HFFc6 (cell line): ENCODE measurements at places on chromosomes 6 and 20. TPM values are rescaled to one million over a fixed set of nuclear protein-coding genes. Genes with fewer than 3 reads are reported as not detected.

DNA sequence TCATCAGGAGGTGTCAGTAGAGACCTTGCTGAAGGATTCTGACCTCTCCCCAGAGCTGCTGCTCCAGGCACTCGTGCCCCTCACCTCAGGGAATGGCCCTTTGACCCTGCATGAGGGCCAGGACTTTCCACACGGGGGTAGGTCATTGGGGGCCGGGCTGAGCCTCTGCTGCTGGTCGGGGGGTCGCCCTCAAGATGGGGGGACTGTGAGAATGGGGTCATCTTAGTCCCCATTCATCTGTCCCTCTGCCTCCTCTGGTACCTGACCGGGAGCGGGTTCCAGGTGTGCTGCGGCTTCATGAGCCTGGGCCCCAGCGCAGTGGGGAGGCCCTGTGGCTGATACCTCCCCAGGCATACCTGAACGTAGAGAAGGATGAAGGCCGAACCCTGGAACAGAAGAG is 15.8 kb downstream of the DNPH1 start:
- H3K4me3 ChIP-seq: no peak overlapping the region
- H3K27ac ChIP-seq: no peak overlapping the region
- H3K27me3 ChIP-seq: no peaks in the 10 kb centered on the region; the same call in 1 of the 2 replicates
- peaks cover 6% of the 10 kb centered on the region for H3K36me3 ChIP-seq
- no peak for DNase-seq
- peaks cover 6% of the 10 kb centered on the region for H3K4me1 ChIP-seq

GRCh38 chr6:168190014-168190405 is 111.0 kb upstream of the FRMD1 start:
- no peaks in the 10 kb centered on the region for H3K4me1 ChIP-seq
- no peak for DNase-seq
- peaks cover 7% of the 10 kb centered on the region; the same call in 1 of the 2 replicates for H3K27me3 ChIP-seq
- H3K27ac ChIP-seq: no peak overlapping the region
- H3K4me3 ChIP-seq: no peak overlapping the region

- no peak overlapping the region for H3K27ac ChIP-seq
- no peak for DNase-seq
- no peaks in the 10 kb centered on the region for H3K4me1 ChIP-seq
- no peaks in the 10 kb centered on the region for H3K36me3 ChIP-seq
- H3K27me3 ChIP-seq: peaks cover 14% of the 10 kb centered on the region
These were observed 78.0 kb upstream of the ELOVL5 start for GRCh38 chr6:53426667-53427270.

DNA sequence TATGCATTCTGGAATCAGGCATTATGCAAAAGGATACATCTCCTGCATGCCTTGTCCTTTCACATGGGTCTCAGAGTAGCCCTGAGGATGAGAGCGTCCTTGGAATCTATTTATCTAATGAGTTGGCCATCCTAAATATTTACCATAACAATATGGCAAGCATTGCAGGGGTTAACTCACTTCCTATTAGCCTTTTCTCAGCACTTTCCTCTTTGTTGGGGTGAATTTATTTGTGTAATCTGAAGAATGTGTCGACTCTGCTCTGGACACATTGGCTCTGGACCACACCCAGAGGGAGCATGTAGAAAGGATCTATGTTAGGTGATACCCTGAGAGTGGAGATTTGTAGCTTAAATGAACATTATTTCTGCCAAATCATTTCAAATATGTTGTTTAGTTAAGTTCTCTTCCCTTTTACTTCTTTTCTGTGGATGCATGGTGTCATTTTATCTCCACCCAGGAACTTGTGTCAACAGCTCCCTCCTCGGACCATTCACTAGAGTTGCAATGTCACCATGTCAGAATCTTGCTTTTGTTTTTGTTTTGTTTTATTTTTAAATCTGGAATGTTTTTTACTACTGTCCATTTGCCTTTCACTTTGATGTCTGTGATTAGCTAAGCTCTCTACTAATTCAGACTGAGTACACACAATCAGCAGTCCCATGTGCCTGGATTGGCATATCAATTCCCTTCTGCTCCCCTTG is 757.0 kb upstream of the MMS22L start:
- no peaks in the 10 kb centered on the region for H3K36me3 ChIP-seq
- H3K4me1 ChIP-seq: no peaks in the 10 kb centered on the region
- no peak overlapping the region for H3K4me3 ChIP-seq
- no peak overlapping the region for H3K27ac ChIP-seq
- no peaks in the 10 kb centered on the region for H3K27me3 ChIP-seq
- DNase-seq: no peak

PDE7B gene
- total RNA-seq: 1.1 to 4.5 TPM (median 1.2 TPM) in 3 replicates

GRCh38 chr20:1174787-1175186 is 10.0 kb downstream of the TMEM74B start:
- H3K4me1 ChIP-seq: no peaks in the 10 kb centered on the region
- H3K4me3 ChIP-seq: no peak overlapping the region
- no peaks in the 10 kb centered on the region; the same call in 1 of the 2 replicates for H3K27me3 ChIP-seq
- H3K27ac ChIP-seq: no peak overlapping the region
- DNase-seq: no peak

BFSP1 gene
- total RNA-seq: 1.8 and 3.3 TPM in 2 replicates

DNA sequence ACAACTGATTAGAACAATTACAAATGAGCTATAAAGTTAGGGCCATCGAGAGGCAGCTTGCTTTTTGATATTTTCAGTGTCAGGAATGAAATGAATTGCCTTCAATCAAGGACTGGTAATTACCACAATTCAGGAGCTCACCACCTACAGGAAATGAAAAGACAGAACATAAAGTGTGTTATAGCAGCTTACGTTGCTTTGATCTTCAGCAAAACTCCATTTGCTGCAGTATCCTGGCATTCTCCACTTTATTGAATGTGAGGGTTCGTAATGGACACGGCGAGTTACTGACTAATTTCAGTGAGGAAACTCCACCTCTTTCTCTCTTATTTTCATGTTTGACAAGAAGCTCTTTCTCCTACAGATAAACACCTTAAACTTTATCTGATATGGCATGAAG is 440.0 kb upstream of the HSF2 start:
- H3K27ac ChIP-seq: no peak overlapping the region
- H3K4me1 ChIP-seq: peaks cover 21% of the 10 kb centered on the region
- H3K4me3 ChIP-seq: no peak overlapping the region
- H3K36me3 ChIP-seq: no peaks in the 10 kb centered on the region; the same call in 1 of the 2 replicates
- no peaks in the 10 kb centered on the region for H3K27me3 ChIP-seq
- DNase-seq: no peak

SULF2 gene
- 0.23 to 1.2 TPM (median 0.67 TPM) in 3 replicates for total RNA-seq

ZNF391 gene
- 0.37 to 0.60 TPM (median 0.59 TPM) in 3 replicates for total RNA-seq

DNA sequence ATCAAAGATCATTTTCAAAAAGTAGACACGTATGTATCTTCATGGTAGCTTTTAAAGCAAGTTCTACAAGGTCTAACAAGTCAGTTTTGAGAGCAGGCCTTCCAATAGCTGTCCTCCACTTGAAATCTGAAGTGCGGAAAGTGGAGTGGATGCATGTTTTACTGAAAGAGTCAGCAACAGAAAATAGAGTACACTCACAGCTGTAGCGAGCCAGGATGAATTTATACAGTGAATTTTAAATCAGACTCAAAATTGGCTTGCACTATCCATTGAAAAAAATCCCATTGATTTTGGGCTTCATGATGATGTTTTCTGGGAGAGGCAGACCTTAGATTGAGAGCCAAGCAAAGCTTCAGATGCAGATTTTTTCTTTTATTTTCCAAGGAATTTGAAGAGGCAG is 80.6 kb downstream of the GJA10 start:
- H3K4me1 ChIP-seq: no peaks in the 10 kb centered on the region
- H3K4me3 ChIP-seq: no peak overlapping the region
- no peaks in the 10 kb centered on the region for H3K27me3 ChIP-seq
- no peaks in the 10 kb centered on the region for H3K36me3 ChIP-seq
- H3K27ac ChIP-seq: no peak overlapping the region

GRCh38 chr6:24546439-24546838 is 51.7 kb downstream of the ALDH5A1 start:
- no peak overlapping the region for H3K4me3 ChIP-seq
- no peaks in the 10 kb centered on the region for H3K36me3 ChIP-seq
- peaks cover 28% of the 10 kb centered on the region for H3K27me3 ChIP-seq
- DNase-seq: no peak
- H3K4me1 ChIP-seq: no peaks in the 10 kb centered on the region
